ENCODE measurements at places on chromosomes 12 and 14. TPM values are rescaled to one million over a fixed set of nuclear protein-coding genes. Genes with fewer than 3 reads are reported as not detected.

- peaks cover 22% of the 10 kb centered on the region for H3K4me1 ChIP-seq
- no peak overlapping the region for H3K4me3 ChIP-seq
- H3K36me3 ChIP-seq, result no peaks in the 10 kb centered on the region
- H3K27ac ChIP-seq, result no peak overlapping the region
Observed at GRCh38 chr14:60639674-60640073, 9.6 kb downstream of the SIX1 start.

RD3L gene
- not detected for total RNA-seq

- DNase-seq, result no peak
- H3K4me1 ChIP-seq, result no peaks in the 10 kb centered on the region
- H3K36me3 ChIP-seq, result no peaks in the 10 kb centered on the region
- H3K27me3 ChIP-seq, result no peaks in the 10 kb centered on the region
Observed at GRCh38 chr12:82930301-82930700, 243.6 kb downstream of the TMTC2 start.

DNA sequence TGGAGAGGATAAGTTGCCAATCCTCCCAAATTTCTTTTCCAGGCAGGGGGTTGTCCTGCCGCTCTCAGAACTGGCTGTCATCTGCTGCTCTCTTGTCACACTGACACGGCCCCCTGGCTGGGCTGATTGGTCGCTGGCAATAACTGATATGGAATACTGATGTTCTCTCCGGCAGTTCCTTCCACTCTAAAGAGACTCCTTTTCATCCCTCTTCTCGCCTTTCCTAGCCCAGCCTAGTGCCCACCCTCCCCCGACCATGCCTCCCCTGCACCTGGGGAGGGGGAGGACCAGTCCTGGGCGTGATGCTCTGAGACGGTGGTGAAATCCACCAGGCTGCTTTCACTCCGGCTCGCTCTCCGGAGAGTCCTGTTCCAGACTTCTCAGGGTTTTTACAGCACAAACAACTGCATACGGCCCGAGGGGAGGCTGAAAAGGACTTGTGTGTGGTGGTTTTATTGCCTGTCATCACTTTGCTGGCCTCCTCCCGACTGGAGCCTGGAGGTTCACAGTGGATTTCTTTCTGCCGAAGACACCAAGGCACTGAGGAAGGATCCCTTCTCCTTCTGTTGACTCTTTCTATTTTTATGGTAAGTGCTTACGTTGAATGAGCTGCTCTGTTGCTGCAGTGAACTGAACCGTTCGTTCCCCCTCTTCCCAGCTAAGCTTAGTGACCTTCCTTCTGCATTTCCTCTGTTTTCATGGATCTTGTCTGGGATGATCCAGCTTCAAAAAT, at the start of gene ANO4:
Gene ANO4 (plus strand): TSS at position 336 of the 733 bp plus-strand sequence. CDS start 107,010 bp downstream, outside the sequence.
- H3K4me3 ChIP-seq, result no peak within 1 kb of the TSS

ZNF705A gene
- not detected for total RNA-seq

PTPRR gene
- not detected for total RNA-seq

GRCh38 chr14:71713016-71713415, 219.2 kb upstream of the RGS6 start:
- H3K4me3 ChIP-seq, result no peak overlapping the region
- H3K27me3 ChIP-seq, result no peaks in the 10 kb centered on the region
- DNase-seq, result no peak

DNA sequence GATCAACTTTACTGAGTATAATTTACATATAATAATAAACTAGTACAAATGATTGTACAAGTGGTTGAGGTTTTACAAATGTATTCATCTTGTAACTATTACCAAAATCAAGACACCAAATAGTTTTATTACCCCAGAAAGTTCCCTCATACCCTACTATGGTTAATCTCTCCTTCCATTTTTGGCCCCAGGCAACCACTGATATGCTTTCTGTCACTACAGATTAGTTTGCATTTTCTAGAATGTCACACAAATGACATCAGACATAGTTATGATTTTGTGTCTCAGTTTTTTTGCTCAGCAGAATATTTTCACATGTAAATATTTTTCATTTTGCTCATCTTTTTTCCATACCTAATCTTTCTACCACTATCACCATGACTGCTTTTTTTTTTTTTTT, 49.1 kb downstream of the TMX1 start:
- no peak overlapping the region for H3K27ac ChIP-seq
- H3K36me3 ChIP-seq, result peaks cover 2% of the 10 kb centered on the region
- peaks cover 2% of the 10 kb centered on the region for H3K4me1 ChIP-seq
- DNase-seq, result no peak
- H3K27me3 ChIP-seq, result no peaks in the 10 kb centered on the region

DNA sequence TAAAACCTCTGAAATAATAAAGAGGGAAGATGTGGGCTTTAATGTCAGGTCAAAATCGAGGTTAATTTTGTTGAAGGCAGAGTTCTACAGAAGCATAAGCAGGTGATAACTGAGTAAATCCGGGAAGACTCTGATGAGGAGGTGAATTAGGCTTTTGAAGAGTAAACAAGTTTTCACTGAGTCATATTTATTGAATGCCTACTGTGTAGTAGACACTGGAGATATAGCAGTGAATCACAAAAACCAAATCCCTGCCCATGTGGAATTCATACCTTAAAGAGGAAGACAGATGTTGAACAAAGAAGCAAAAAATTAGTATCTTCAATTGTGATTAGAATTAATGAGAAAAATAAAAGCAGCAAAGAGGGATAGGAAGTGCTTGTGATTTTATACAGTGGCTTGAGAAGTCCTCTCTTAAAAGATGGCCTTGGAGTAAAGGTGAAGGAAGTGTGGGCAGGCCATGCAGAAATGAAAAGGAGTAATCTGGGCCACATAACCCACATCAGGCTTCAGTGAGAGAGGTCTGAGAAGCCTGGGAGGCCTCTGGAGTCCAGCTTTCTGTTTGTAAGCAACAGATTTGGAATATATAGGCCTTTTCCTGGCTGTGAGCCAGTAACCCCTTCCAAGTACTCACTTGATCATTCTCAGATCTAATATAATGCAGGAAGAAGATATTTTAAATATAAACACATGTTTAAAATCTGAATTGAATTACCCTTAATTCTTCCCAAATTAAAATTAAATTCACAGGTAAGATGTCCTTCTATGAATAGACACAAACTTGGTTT, 46.7 kb downstream of the BHLHE41 start:
- H3K4me3 ChIP-seq, result no peak overlapping the region
- no peak for DNase-seq
- no peaks in the 10 kb centered on the region for H3K36me3 ChIP-seq
- no peak overlapping the region for H3K27ac ChIP-seq
- H3K4me1 ChIP-seq, result no peaks in the 10 kb centered on the region

- peaks cover 4% of the 10 kb centered on the region for H3K4me1 ChIP-seq
- peaks cover 3% of the 10 kb centered on the region for H3K27me3 ChIP-seq
- no peak overlapping the region for H3K27ac ChIP-seq
- DNase-seq, result no peak
Observed at GRCh38 chr12:127150956-127151355, 1116.0 kb upstream of the TMEM132C start.

GRCh38 chr14:104569435-104569834, 10.1 kb upstream of the C14orf180 start:
- DNase-seq, result no peak
- H3K36me3 ChIP-seq, result no peaks in the 10 kb centered on the region
- peaks cover 16% of the 10 kb centered on the region for H3K27me3 ChIP-seq
